Muscle of leg (tissue), 16 donors: ENCODE measurements at places on chromosomes 5 and 9.

- DNase-seq: no peak
These were observed 12.1 kb downstream of the ZFAND5 start for GRCh38 chr9:72352911-72353388.

DNA sequence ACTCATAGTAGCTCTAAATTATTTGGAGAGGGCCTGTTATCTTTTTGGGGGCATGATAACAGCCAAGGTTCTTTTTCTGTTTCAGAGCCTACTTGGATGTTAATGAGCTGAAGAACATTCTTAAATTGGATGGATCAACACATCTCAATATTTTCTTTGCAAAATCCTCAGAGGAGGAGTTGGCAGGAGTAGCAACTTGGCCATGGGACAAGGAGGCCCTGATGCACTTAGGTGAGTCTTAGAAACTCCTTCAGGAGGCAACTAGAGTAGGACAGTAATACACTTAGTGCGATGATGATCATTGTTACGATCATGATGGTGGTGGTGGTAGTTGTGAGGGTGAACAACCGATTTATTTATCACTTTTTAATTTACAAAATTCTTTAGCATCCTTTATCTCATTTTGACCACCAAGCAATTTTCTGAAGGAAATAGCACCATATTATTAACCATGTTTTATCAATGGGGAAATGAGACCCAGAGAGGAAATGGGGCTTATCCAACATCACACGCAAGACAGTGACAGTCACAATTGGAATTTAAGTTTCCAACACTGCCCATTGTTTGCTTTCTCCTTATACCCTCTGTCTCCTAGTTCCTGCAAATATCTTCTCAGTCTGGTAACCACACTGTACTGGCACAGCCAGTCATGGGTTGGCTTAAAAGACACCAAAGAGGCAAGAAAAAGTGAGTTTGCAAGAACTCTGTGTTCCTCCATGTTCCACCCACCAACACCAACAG, 54.0 kb downstream of the PAPPA start:
- no peak for DNase-seq

- DNase-seq: no peak
These were observed 67.2 kb downstream of the ZNF354C start for GRCh38 chr5:179127136-179128040.

GRCh38 chr5:139895647-139896046, 100.0 kb downstream of the PSD2 start:
- peak; percentile 39 for DNase-seq

DNA sequence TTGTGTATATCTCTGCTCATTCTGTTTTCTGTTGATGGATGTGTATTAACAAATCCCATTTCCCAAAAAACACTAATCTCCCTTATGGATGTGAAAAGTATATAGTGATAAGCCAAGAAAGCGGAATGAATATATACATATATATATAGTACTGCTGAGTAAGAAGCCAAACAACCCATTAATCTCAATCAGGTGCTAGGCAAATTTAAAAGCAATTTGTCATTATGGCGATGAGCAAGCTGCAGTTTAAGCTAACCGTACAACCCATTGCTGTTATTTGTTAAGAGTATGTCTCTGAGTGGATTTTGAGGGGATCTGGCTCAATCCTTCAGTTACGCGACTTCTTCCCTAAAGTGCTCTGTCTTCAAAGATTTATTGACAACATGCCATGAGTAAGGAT, 640.4 kb upstream of the ARRDC3 start:
- DNase-seq: no peak

DNA sequence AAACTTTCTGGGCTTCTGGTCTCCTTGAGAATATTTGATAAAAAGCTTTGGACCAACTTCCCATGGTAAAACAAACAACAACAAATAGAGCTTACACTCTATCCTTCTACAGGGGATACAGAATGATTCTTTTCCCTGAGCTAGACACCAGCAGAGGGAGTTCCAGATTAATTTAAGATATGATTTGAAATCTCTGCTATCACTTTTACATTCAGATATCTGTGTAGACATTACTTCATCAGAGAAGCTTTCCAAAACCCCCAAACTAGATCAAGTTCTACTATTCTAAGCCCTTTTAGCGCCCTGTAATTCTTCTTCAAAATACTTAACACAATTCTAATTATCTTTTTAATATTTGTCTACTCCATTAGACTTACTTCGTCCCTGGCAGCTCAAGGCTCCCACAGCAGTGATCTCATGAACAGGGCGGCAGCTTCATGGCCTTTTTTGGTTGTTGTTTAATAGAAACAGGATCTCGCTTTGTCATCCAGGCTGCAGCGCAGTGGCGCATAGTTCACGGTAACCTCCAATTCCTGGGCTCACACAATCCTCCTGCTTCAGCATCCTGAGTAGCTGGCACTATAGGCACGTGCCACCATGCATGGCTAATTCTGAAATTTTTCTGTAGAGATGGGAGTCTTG, 955 bp upstream of the GALNT12 start:
- no peak for DNase-seq

- DNase-seq: no peak
These were observed 589.5 kb downstream of the GABRG2 start for GRCh38 chr5:162657076-162657475.

- no peak for DNase-seq
These were observed 34.9 kb upstream of the ACOT12 start for GRCh38 chr5:81428861-81429260.

DNA sequence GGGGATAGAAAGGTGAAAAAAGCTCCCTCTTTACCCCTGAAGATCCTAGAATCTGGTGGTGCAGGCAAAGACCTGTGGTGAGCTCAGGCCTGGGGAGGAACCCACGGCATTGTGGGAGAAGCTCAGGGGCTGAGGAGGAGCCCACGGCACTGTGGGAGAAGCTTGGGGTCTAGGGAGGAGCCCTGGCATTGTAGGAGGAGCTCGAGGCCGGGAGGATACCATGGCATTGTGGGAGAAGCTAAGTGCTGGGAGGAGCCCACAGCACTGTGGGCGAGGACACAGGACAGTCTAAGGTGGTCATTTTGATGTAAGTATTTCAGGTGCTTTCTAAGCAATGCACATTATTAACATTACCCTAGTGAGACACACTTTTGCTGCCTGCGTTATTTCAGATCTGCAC, 179.7 kb downstream of the HSD17B3 start:
- no peak for DNase-seq

- DNase-seq: peak; percentile 36
These were observed 132.6 kb downstream of the MRPL36 start for GRCh38 chr5:1666812-1667588.

- DNase-seq: peak; percentile 88
These were observed 23.8 kb downstream of the SVEP1 start for GRCh38 chr9:110555551-110556331.

DNA sequence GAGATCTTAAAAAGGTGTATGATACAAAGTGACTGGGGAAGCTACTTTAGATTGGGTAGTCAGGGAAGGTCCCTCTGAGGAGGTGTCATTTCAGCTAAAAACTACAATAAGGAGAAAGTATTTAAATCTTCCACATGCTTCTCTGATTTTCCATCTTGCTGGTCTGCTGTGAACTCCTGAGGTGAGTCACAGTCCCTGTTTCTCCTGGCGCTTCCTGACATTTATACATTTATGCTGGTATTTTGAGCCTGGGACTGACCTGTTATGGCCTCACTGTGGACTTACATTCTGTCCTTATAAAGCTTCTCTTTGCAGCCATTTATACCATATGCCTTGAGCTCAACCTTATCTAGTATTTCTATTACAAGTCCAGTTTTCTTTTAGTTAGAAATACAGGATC, 95.1 kb downstream of the MED27 start:
- DNase-seq: no peak

- DNase-seq: no peak
These were observed 9.3 kb downstream of the CLPTM1L start for GRCh38 chr5:1335540-1336095.

DNA sequence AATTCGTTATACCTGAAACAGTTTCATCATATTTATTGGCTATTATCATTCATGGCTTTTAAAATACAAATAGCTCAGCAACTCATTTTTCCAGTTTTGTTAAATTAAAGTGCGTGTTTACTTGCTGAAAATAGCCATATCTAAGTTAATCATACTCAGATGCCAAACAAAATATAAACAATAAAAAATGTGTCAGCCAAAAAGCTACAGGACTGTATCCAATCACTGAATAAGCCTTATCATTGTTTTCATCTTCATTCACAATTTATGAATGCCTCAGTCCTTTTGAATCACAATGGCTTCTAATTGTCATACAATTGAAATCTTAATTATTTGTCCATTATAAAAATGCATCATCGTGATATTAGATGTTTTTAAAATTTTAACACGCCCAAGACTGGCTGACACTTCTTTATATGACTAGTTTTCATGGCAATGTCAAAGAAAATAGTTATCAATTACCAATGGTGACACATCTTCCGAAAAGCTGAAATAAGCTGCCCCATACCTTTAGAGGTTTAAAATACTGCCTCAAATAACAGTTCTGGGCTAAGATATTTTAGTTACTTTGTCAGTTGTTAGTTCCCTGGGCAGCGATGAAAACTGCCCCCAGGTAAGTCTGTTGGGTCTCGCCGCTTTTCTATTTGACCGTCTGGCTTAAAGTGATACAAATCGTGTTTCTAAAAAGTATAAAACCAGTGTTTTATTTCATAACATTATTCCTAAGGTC, 1.8 kb downstream of the NFIB start:
- DNase-seq: no peak
